Stimulated activated CD4-positive, alpha-beta T cell treated with anti-CD3 and anti-CD28 coated beads, Interleukin-4, amount 100 ng/mL, for 1 hour (primary cell): ENCODE measurements at places on chromosomes 3 and 15.

- DNase-seq: no peak
Observed at GRCh38 chr15:65845826-65846519, 23.3 kb upstream of the RAB11A start.

GRCh38 chr3:177522051-177522450 lies 324.8 kb upstream of the TBL1XR1 start:
- no peak for DNase-seq

DNA sequence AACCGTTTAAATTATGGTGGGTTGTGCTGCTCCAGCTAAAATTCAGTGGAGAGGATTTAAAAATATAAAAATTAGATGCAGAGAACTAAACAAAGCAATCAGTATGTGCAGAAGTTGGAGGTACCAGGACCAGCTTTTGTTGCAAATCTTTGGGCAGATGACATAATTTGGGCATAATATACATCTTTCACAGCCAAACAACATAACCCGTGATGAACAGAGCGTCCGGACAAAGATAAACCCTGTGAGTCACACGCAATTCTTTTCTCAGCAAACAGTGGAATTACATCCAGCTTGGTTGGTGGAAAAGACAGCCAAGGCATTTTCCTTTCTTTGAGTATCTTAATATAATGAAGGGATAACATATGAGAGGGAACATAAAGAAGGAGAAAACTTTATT lies 419.4 kb upstream of the ADAMTS9 start:
- DNase-seq: no peak

- no peak for DNase-seq
Observed at GRCh38 chr15:78197632-78198031, 36.7 kb downstream of the ACSBG1 start.

DNA sequence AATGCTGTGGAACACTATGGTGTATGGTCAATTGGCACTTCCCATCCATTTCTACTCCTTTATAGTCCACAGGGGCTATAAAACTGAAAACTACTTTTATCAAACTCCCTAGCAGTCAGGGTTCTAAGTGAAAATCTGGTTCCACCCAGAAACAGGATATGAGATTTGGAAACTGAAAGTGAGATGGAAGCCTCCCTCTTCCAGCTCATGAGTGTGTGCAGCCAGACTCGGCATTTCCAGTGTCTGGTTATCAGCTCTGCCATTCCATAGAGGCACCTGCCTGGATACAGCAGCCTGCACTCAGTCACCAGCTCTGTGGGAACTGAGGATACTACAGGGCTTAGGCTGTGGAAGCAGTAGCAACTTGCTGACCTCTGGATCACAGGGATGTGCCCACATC lies 14.7 kb upstream of the PLA2G4F start:
- DNase-seq: no peak

DNA sequence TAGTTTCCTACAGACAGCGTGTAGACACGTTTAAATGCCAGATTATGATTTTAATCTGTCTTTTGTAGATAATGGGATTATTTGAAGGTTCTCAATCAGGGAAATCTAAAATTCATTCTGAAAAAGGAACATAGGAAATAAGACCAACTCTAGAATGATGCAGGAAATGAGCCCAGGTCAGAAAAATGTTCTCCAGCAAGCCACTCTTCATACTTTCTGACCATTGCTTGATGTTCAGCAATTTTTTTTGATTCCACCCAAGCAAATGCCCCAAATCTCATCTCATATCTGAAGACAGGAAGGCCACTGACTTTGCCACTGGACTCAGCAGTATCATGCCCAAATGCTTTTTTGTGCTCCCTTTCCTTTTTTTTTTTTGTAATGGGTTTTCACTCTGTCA lies 373.4 kb downstream of the LPP start:
- DNase-seq: no peak

DNA sequence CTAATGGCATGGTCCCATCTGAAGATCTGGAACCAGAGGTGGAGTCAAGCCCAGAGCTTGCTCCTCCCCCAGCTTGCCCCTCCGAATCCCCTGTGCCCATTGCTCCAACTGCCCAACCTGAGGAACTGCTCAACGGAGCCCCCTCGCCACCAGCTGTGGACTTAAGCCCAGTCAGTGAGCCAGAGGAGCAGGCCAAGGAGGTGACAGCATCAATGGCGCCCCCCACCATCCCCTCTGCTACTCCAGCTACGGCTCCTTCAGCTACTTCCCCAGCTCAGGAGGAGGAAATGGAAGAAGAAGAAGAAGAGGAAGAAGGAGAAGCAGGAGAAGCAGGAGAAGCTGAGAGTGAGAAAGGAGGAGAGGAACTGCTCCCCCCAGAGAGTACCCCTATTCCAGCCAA lies 7.3 kb downstream of the EIF4G1 start:
- no peak for DNase-seq

DNA sequence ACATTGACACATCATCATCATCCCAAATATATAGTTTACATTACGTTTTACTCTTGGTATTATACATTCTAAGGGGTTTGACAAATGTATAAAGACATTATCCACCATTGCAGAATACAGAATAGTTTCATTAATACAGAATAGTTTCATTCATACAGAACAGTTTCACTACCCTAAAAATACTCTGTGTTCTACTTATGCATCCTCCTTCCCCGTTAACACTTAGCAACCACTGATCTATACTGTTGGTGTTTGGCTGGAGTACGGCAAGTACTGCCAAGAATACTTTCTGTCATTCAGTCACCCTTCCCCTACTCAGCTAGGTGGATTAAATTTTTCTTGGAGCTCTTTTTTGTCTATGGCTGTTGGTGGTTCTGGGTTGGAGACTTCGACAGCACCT lies 33.4 kb downstream of the LEKR1 start:
- no peak for DNase-seq

DNA sequence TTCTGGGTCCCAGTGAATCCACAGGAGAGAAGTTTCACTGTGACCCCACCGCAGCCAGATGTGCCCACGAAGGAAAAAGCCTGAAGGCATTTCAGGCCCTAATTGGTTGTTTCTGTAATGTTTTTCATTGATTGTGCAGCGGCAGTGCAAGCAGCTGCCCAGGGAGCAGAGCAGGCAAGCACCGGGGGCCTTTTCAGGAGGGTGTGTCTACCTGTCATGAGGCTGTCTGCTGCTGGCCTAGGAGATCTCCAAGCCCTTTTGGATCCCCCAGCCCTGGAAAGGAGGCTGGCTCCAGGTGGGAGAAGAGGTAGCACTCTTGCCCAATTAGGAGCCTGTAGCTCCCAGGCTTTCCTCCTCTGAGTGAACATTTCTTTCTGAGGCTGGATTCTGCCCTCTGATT lies 108.8 kb downstream of the EPHB1 start:
- no peak for DNase-seq
